Liver (tissue), 10 donors: ENCODE measurements at places on chromosomes 4 and X. TPM values are rescaled to one million over a fixed set of nuclear protein-coding genes. Genes with fewer than 3 reads are reported as not detected.

ANKRD17 gene
- 38.5 TPM for total RNA-seq

ZFX gene
- total RNA-seq: 50.0 TPM

ATP1B4 gene
- not detected for total RNA-seq

SLITRK4 gene
- total RNA-seq: 0.08 TPM

NKX1-1 gene
- not detected for total RNA-seq

ZNF630 gene
- total RNA-seq: 0.79 TPM

SPATA18 gene
- 0.28 TPM for total RNA-seq

- no peak for DNase-seq
These were observed 287.9 kb upstream of the PUDP start for GRCh38 chrX:7435822-7436221.

DNA sequence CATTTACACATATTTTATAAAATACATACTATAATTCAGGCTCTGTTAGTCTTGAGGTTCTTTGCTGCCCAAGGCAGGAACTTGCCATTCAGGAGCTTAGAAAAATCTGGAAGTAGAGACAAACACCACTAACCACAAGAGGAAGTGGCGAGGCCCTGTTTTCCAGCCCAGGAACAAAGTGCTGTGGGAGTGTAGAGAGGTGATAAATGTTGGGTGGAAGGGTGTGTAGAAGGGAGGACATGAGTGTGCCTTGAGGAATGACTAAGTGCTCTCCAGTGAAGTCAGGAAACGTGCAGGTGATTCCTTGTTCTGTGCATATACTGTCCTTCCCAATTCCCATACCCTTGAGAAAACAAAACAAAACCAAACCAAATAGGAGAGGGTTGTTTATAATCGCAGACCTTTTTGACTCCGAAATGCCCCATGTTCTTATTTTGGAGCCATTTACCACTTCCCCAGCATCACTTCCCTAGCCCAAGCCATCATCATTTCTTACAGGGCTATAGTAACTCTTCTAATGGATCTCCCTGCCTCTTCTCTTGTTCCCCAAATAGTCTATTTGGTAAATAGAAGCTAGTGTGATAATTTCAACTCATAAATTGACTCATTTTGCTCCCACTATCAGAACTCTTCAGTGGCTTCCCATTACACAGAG lies 83.2 kb downstream of the GPAT3 start:
- DNase-seq: no peak

GRCh38 chrX:132488180-132488705 lies 595 bp downstream of the MBNL3 start:
- no peak for DNase-seq

GRCh38 chrX:44433556-44433955 lies 90.1 kb upstream of the EFHC2 start:
- DNase-seq: no peak

DNA sequence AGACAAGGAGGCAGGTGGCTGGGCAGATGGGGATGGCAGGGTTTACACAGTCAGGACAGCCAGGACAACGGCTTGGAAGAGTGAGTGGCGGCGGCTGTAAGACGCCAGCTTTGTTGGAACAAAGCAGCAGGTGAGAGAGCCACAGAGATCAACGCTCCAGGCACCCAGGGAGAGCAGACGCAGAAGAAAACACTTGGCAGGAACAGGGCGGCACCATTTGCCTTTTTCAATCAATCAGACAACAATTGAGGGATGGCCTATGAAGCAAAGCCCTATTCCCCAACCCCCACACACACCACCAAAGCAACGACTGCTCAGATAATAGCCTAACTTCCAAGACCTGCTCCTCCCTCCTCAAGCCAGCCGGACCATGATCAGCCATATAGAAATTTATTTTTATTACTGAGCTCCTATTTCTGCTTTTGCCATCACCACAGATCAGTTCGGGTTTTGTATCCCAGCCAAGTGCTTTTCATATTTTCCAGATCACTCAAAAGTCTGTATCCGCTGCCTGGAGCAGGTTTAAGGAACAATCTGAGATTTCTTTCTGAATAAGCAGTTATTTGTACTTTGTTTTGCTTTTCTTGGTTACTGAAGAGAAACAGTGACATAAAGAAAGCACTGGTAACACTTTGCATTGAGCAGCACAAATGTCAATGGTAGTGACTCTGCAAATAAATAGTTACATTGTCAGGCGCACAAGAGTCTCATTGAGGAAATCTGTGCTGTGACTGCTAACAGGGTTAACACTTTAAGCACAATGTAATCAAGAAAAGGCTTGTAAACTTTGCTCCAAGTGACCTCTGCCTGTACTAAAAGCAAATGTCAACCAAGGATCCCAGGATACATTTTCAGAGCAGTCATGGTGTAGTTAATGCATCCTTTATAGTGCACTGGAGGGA lies 81.8 kb upstream of the RBPJ start:
- DNase-seq: no peak
